NCI-H1694 treated with DMSO at 0.1 percent for 48 hours (cell line): ENCODE measurements at places on chromosomes 7 and 10.

DNA sequence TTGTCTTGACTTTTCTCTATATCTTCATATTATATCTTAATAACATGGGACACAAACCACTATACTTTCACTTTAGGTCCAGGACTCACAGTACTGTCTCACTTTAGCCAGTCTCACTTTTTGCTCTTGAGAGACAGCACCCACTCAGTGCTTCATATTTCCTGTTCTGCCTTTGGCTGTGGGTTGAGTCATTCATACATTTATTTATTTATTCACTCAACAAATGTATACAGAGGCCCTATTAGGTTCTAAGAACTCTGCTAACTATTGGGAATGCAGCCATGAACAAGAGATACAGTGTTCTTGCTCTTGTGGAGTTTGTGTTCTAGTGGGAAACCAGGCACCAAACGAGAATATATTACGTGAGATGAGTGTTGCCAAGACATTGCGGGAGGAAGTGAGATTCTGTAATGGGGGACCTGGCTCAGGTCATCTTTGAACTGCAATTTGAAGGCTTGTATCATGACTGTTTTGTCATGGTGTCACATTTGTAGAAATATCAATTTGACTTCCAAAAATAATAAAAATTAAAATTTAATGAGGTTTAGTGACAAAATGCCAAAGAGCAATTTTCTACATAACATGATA lies 190.1 kb downstream of the SDHAF3 start:
- no peak for DNase-seq

DNA sequence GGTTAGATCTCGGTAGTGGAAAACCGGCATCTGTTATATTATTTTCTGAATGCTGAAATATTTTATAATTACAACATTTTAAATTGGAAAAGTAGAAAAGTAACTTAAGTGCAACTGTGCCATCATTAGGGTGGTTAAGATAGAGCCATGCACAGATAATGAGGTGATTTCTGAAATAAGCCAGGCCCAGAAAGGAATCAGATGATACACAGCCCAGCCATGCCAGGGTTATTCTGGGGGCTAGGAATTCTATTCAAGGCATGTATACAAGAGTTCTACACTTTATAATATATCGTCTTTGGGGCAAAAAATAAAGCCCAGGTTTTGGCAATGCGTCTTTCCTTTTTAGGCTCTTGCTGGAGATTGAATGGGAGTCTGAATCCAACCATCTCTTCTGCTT lies 128.7 kb downstream of the ITGB8 start:
- no peak for DNase-seq

GRCh38 chr10:76114581-76115001 lies 683.2 kb downstream of the LRMDA start:
- no peak for DNase-seq

GRCh38 chr7:18257711-18258110 lies 230.1 kb upstream of the PRPS1L1 start:
- DNase-seq, result no peak

DNA sequence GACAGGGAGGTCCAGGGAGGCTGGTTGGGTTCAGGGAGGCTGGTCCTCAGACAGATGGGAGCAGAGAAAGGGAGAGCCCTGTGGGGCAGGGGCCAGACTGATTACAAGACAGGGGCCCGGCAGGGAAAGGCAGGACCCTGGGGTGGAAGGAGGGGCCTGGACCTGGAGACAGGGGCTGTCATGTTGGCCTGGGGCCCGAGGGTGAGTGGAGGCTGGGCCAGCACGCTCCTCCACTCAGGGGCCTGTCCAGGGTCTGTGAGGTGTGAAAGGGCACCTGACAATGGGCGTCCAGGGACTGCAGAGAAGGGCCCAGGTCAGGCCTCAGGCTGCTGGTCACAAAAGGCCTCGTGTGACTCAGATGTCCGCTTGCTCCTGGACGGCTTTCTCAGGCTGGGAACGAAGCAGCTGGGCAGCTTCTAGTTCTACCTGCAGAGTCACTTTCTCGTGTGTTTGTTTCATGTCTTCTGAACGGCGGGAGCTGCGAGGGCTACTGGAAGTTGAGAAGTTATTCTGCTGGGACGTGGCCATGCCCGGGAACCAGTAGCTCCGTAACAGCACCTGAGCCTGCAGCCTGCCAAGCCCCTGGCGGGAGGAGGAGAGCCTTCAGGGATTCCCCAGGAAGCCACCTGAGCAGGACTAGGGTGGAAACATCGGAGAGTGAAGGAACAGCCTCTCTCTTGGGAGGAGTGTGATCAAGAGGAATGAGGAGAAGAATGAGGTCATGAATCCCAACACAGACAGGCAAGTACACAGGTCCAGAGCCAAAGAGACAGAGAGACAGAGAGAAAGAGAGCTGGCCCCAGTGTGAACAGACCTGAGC lies 65.8 kb downstream of the KLF6 start:
- no peak for DNase-seq

GRCh38 chr10:510415-510881 lies 179.0 kb downstream of the DIP2C start:
- peak; percentile 51 for DNase-seq

- no peak for DNase-seq
These were observed 88.0 kb upstream of the PFKP start for GRCh38 chr10:2979306-2979705.

- no peak for DNase-seq
These were observed 141.1 kb downstream of the LRMDA start for GRCh38 chr10:75572478-75572877.

DNA sequence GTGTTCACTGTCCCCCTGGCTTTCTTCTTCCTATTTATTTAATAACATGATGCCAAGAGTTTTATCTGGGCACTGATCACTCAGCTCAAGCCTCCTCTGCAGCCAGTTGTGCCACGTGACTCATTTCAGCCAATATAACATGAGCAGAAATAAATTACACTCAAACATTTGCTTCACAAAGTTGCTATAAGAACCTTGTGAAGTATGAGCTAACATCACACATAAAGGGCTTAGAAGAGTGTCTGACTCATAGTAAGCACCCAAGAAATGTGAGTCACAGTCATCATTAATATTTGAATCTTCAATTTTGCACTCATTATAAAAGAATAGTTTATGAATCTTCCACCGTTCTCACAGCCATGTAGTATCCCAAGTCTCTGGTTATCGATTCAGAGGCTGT lies 414.6 kb upstream of the NPVF start:
- no peak for DNase-seq

GRCh38 chr10:69344591-69345252 lies 66.4 kb downstream of the HK1 start:
- no peak for DNase-seq

- no peak for DNase-seq
These were observed 43.6 kb upstream of the CDK14 start for GRCh38 chr7:90552521-90552920.

DNA sequence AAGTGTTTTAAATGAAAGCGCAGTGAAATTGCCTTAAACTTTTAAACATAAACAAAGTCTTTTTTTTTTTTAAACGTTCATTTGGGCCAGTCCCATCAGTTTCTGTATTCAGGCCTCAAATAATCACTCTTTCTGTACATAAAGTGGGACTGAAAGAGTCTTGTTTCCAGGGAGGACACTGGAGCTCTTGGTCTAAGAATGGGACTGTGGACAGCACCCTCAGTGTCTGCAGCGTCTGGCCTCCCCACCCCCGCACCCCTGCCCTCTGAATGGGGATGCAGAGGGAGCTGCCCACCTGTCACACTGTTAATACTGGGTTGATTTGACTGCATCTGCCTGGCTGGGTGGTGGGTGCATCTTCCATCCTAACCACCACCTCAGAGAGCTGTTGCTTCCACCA lies 5.2 kb downstream of the ZNF365 start:
- no peak for DNase-seq

- peak; percentile 31 for DNase-seq
These were observed 52.7 kb downstream of the SRPK2 start for GRCh38 chr7:105336009-105336408.
